T1000 (cell line): ENCODE measurements at places on chromosomes 3 and 15.

DNA sequence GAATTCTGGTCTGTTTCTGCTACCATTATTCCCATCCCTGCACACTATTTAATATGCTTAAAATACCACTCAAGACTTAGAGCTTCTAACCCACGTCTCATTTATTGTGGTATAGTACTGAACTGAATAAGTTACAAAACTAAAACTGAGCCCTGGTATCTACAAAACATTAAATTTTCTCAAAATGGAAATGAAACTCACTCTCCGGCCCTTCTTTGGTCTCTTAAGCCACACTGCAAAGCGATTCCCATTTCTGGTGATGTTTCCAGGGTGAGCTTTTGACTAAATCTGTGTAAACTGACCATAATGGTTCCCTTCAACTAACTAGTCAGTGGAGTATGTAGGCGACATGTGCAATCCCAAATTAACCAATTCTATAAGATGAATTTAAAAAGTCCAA, 18.6 kb downstream of the KPNA4 start:
- no peak for DNase-seq

DNA sequence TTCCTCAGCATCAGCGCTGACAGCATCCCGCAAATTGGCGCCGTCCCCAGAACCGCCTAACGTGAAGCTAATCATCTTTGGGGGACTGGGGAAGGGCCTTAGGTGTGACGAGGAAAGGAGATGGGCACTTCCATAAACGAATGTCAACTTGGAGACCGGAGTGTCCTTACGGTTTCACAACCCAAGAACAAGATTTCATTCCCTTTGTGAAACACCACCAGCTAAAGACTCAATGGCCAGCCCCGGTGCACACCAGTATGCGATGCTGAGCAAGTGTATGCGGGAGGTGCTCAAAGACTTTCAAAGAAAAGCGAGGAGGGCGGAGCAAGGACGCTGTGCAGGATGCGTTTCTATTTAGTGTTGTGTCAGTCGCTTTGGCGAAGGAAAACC, 759 bp upstream of the TTBK2 start:
- no peak for DNase-seq

DNA sequence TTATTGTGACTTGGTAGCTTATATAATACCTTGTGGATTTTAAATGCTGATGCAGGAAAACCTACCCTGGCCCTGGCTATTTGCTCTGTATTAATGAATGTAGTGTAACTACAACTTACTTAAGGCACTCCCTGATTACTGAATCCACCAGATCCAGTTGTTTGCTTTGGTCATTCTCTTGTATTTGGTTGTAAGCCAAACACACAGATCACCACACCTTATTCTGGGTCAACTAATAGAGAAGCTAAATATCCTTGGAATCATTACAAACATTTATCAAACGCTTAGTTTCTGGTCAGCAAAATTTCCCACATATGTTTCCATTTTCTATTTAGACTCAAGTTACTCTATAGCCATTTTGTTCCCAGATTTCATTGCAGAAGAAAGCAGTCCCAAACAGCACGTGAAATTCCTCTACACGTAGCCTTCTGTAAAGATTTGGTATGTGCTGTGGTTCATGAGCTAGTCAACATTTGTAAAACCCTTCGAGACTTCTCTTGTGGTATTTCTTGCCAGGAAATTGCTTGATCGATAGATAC, 322.6 kb downstream of the MEX3B start:
- no peak for DNase-seq

DNA sequence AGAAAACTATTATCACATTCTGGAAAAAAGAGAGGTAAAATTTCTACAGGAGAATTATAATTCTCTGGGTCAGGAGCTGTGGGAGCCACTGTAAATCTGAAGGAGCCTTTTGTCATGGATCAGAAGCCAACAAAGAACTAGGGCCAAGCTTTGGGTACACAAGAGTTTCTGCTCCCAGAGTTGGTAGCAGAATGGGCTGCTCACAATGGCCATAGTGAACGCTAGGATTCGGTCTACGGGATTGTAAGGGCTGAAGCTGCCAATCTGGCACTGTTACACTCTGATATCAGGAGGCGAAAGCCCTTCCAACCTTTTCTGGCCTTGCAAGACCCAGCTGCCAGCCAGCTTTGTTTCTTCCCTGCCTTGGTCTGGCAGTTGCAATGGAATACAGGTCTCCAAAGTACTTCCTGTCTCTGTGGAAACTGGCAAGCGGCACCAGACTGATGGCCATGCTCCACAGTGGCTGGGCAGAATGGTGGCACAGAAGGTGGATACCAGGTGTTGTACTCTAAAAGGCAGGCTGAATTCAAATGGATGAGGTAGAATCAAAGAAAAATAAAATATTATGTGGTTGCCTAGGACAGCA, 831.7 kb downstream of the CADM2 start:
- DNase-seq = no peak

DNA sequence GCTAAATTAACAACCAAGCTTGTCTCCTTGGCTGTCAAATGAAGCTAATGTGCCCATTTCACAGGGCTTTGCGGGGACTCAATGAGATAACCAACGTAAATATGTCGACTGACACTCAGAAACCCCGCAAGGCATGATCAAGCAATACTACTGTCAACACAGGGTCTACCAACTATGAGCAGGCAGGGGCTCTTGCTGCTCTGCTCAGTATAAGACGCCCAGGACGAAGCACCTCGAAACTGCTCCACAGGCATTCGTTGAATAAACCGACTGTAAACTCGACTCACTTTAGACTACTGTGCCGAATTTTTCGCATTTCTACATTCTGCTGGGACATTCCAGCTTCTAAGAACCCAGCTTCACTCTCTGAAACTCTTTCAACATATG, 55.0 kb downstream of the FEZF2 start:
- no peak for DNase-seq

- no peak for DNase-seq
Measured at GRCh38 chr3:43644443-43644842, 22.6 kb upstream of the ANO10 start.

GRCh38 chr15:56286213-56286612, 42.5 kb upstream of the RFX7 start:
- no peak for DNase-seq

DNA sequence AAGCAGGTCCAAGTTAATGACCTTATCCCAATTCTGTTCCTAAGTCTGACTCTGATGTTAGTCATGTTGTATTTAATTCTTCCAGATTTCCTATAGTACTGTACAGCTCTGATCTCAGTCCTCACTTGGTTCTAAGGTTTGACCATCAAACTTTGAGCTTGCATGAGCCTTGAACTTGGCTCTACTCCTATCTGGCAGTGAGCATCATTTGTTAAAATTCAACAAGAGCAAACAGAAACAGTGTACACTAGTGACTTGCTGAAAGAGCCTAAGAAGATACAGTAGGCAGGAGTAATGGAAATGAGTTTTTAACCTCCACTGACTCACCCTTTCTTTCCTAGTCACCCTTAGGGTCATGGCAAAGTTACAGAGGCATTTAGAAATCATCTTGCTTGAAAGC, 451.1 kb upstream of the TPRG1 start:
- DNase-seq = no peak

- no peak for DNase-seq
Measured at GRCh38 chr3:100796556-100796955, 87.3 kb downstream of the TFG start.

DNA sequence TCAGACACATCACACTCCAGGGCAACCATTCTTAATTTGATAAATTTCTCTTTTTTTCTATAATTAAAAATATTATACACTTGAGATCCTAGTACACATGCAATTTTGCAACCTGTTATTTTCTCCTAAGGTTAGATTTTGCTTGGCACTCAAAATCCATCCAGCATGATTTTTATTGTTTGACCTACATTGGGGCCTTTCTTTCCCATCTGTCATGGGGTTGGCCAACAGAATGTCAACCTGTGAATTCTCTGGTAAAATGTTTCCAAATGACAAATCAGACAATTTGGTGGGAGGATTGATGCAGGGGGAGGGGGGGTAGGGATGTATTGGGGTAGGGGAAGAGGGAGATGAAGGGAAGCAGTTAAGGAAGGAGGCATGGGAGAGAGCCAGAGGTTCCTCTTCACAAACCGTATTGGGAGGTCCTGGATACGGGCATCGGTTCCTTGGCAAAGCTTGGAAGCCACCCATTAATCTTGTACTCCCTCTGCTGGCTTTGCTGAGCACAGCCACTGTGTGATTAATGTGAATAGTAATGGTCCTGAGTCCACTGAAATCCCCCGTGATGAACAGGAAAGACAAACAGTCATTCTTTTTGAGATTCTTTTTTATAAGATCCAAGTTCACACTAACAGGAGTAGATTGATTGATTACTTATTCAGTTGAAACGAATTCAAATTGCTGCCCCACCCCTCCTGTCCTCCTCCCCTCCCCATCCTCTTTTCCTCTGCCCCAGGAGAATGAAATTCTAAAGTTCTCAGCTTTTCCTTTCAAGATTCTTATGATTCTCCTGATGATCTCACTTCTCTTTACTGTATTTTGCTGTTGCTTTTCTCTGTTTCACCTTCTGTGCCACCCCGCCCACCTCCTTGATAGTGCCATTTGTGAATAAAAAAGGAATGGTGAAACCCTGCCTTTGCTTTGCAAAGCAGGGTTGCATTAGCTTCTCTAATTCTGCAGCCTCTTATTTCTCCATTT, 82.2 kb upstream of the SLC25A26 start:
- peak; percentile 40 for DNase-seq

DNA sequence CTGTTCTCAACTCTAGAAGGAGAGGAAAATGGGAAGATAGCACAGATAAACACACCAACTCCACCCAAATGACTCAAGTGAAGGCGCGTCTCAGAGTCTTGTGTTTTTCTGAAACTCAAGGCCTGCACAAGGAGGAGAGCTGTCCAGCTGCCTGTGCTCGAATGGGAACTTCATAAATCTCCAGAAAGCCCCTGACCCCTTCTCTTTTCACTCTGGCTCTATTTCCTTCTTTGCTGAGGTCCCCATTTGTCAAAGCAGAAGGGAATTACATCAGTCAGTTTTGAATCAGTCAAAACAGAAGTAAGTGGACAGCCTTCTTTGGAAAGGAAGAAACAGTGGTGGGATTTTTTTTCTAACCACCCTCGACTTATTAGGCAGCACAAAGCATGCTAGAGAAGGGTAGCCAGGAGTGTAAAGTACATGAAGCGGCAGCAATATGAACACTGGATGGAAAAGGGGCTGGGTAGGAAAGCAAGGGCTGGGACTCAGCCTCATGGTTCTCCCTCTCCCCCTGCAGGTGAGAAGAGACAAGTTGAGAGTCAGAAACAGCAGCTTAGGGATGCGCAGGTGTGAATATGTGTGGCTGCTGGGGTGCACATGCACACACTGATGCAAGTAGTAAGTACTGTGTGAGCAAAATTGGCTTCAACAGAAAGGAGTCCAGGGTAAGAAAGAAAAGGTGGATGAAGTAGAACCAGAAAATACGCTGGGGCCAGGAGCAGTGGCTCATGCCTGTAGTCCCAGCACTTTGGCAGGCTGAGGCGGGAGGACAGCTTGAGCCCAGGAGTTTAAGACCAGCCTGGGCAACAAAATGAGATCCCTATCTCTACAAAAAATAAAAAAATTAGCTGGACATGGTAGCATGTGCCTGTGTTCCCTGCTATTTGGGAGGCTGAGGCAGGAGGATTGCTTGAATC, 36.6 kb upstream of the MAGEF1 start:
- no peak for DNase-seq

- DNase-seq = no peak
Measured at GRCh38 chr3:33722626-33723370, 4.7 kb upstream of the CLASP2 start.

DNA sequence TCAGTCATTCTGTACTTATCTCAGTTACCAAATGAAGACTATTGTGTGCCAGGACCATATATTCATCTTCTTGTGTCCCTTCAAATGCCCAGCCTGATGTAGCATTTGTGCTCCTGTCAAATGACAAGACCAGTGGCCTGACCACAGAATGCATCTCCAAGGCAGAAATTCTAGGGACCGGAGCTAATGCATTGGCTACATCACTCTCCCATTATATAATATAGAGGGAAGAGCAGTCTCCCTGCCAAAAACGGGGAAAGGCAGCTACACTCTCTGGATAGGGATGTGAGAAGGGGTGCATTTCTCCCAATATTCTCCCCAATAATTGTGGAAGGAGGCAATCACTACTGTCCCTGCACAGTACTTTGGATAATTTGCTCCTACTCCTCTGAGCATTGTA, 312.0 kb downstream of the EPHB1 start:
- no peak for DNase-seq

GRCh38 chr3:34056951-34057390, 258.5 kb downstream of the PDCD6IP start:
- no peak for DNase-seq

GRCh38 chr15:85771781-85772445, 22.8 kb downstream of the KLHL25 start:
- no peak for DNase-seq

- no peak for DNase-seq
Measured at GRCh38 chr3:46905213-46905560, 27.7 kb downstream of the PTH1R start.

- DNase-seq = no peak
Measured at GRCh38 chr3:14231145-14231990, 52.8 kb downstream of the LSM3 start.

- no peak for DNase-seq
Measured at GRCh38 chr3:185082829-185083228, 70.0 kb downstream of the C3orf70 start.

DNA sequence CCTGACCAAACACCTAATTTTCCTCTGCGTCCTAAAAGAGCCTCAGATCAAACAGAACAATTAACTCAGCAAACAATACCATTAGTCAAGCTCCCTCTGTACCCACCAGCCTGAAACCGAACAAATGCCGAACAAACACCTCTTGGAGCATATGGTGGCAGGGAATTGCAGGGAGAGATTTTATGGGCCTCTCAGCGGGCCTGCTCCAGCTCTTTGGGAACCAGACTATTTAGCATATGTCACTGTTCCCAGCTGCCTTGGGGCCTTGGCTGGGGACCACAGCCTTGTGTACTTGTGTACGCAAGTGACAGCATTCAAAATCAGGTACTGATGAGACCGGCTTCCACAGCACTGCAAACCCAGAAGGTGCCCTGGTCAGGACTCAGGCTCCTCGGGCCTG, 388.8 kb upstream of the PPP2R3A start:
- DNase-seq = no peak

DNA sequence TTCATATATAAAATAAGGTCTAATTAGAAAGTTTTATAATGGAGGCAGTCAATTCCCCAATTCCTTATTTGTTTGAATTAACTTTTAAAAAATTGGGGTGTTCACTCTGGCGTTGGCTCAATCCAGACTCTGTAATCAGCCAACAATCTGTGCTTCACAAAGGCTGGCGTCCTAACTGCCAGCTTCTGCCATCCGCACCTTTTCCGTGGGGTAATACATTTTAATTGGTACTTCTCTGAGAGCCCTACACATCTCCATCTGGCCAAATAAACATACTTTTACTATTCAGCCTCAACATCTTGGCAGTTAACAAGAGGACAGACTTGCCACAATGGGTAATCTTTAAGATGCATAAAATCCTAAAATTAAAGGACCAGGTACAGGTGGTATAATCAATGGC, 125.2 kb upstream of the CCNL1 start:
- no peak for DNase-seq

- no peak for DNase-seq
Measured at GRCh38 chr3:114646526-114646925, 352.7 kb downstream of the TIGIT start.

- no peak for DNase-seq
Measured at GRCh38 chr3:193046371-193046770, 128.7 kb upstream of the MB21D2 start.
